Activated naive CD4-positive, alpha-beta T cell treated with anti-CD3 and anti-CD28 coated beads, Interleukin-2, amount 10 ng/mL, durations not matched to agents 7 days and 5 days (primary cell): ENCODE measurements at places on chromosomes 6 and 20.

- DNase-seq, result no peak
These were observed 86.9 kb downstream of the TCP11 start for GRCh38 chr6:35054106-35054742.

DNA sequence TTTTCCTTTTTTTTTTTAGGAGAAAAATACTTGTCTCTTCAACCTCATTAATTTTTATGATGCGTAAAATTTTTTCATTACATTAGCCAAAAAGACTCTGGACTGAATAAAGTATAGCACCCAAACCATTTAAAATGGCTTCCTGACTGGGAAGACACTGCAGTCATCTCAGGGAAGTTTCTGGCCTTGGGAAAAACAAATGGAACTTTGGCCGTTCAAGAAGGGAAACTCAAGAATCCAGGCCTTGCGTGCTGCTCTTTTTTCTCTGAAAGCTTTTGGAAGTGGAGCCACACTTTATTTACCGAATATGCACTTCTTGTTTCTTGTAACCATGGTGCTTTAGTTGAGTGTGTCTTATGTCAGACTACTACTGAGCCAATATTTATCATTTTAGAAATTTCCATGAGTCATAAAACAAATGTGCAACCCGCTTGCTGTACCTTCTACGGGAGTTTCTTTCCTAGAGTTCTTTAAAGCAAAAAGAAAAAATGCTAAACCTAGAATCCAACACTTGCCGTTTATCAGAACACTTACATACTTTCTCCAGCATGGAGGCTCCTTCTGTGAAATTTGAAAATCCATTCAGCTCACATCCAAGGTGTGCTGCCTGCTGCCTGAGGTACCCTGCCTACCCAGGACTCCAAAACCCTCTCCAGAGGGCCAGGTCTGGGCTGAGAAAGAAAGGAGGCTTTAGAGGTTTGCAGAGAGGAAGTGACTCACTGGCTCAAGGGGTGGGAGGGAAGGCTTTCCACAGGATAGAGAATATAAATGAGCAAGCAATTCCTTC, 11.5 kb upstream of the DSTN start:
- peak; percentile 30 for DNase-seq

DNA sequence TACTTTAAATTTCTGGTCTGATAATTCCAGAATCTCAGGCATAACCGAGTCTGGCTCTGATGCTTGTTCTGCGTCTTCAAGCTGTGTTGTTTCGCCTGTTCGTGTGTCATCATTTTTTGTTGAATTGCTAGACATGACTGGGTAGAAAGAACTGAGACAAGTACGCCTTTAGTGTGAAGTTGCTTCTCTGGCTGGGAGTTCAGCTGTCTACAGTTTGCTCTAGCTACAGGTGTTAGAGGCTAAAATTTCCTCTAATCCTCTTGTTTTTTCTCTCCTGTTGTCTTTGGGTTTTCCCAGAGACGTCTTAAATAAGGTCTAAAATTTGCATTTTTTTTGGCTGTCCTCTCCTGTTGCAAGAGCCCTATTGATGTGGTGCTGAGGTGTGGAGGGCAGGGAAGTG, 100.3 kb downstream of the FAM50B start:
- no peak for DNase-seq

- DNase-seq, result no peak
These were observed 17.1 kb upstream of the ULBP3 start for GRCh38 chr6:150086026-150086425.

DNA sequence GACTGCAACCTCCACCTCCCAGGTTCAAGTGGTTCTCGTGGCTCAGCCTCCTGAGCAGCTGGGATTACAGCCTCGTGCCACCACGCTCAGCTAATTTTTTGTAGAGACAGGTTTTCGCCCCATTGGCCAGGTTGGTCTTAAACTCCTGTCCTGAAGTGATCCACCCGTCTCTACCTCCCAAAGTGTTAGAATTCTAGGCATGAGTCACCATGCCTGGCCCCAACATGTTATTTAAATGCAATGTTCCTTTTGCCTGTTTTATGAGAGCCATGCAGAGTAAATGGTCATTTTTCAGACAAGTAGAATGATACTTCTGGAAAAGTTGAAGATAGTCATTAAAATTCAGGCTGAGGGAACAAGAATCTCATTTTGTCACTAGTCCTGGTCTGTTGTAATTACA, 43.8 kb upstream of the RPS6KA2 start:
- DNase-seq, result no peak

- no peak for DNase-seq
These were observed 52.6 kb upstream of the TMEM200A start for GRCh38 chr6:130313206-130313605.

DNA sequence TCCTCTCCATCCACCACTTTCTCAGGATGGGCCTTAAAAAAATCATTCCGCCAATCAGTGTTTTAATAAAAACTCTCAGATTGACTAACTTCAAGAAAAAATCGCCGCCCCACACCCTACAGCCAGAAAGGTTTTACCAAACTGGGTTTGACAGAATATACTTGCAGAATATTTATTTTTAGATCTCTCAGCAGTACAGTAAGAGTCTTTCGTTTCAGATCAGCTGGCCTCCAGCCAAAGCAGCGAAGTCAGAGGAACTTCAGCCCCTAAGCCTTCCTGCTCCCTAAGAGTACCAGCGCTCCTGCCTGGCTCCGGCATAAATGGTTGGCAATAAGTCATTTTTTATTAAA, 24.7 kb downstream of the TBC1D7 start:
- no peak for DNase-seq

- no peak for DNase-seq
These were observed 196.1 kb upstream of the RUNX2 start for GRCh38 chr6:45132059-45132458.

- DNase-seq, result no peak
These were observed 381.1 kb downstream of the TFAP2B start for GRCh38 chr6:51199733-51200260.

- DNase-seq, result no peak
These were observed 43.5 kb downstream of the AGPAT4 start for GRCh38 chr6:161230339-161230738.

DNA sequence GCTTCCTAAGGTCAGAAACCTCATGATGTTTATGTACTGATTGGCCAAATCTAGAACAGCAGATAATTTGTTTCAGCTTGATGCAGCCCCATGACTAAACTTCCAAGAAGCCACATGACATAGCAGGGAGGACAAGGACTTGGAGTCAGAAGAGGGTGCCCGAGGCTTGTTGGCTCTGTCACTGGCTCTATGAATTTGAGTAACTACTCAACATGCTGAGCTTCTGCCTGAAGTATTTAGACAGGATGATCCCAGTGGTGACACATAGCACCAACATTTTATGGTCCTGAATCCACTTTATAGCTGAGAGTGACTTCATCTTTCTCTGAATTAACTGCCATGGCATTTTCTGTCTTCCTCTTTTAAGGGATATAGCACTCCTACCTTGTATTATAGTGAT, 13.5 kb upstream of the TBX18 start:
- DNase-seq, result no peak

GRCh38 chr20:51400051-51400926, 142.2 kb downstream of the NFATC2 start:
- peak; percentile 81 for DNase-seq

DNA sequence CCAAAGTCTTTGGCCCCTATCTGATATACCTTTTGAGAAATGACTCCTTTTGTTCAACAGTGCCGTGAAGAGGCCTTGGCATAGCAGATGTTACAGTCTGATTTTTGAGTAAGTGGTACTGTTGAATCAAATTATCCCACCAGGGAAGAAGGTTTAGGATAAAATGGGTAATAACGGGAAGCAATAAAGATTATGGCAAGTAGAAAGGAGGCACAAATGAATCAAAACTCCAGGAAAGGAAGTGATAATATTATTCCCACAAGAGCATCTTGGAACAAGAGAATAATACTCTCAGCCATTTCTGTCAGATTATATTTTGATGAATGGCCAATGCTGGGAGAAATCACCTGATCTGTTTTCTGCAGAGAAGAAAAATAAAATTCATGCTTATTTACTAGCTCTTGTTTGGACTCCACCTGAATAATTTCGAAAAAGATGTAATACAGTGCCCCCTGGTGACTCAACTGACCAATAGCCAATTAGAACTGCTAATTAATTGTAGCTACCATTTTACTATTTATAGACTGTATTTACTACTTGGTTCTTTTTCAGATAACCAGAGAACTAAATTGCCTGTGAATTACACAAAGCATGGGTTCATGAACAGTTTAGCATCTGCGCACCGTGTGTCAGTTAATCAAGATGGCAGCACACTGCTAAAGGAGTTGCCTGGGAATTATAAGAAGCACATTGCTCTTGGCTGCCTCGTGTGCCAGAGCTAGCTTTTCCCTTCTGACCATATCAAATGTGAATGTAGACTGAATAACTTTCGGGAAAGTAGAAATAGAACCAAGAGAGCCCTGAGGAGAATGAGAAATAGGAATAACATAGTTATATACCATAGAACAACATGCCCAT, 78.5 kb upstream of the TRDN start:
- no peak for DNase-seq

DNA sequence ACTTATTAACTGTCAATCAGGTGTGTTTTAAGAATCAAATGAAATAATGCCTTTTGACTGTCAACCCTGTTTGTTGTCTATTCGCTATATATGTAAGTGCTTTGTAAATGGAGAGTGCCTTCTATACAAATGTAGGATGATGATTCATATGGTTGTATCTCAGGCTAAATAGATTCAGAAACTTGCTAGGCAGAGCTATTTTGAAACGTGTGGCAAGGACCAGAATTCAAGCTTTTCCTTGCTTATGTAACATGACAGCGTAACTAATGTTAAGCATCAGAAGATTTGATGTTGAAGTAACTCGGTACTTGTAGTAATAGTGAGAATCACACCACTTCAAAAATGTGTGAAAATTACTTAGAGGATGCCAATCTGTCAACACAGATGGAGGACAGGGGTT, 3.4 kb downstream of the OGFRL1 start:
- DNase-seq, result no peak

DNA sequence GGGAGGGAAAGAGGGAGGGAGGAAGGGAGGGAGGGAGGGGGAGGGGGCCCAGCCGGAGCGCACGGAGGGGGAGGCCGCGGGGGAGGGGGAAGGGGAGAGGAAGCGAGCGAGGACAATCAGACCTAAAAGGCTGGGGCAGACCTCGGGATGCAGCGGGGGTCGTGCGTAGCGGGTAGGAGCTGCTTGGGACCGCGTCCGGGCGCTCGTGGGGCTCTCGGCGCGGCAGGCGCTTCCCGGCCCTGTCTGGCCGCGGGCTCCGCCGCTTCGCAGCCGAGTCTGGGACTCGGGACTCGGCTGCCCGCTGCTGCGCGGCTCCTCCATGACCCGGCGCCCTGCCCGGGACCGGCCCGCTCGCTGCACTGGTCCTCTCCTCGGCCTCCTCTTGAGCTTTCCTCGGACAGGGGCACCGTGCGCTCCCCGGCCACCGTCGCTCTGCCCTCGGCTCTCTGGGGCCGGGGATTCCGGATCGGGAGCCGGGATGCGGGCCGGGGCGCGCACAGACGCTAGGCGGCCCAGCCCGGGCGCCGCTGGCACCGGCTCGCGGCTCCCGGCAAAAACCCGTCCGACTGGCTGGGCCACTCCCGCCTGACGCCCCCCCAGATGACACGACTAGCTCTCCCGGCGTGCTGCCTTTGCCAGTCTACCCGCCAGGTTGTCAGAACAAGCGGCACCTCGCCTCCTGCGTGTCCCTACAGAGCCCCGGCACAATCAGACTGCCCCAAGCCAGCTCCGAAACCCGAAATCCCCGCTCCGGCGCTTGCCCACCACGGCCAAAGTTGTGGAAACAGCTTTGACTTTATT, 2.2 kb downstream of the TFAP2A start:
- DNase-seq, result no peak

- no peak for DNase-seq
These were observed 3.5 kb upstream of the TGIF2 start for GRCh38 chr20:36569847-36570429.

DNA sequence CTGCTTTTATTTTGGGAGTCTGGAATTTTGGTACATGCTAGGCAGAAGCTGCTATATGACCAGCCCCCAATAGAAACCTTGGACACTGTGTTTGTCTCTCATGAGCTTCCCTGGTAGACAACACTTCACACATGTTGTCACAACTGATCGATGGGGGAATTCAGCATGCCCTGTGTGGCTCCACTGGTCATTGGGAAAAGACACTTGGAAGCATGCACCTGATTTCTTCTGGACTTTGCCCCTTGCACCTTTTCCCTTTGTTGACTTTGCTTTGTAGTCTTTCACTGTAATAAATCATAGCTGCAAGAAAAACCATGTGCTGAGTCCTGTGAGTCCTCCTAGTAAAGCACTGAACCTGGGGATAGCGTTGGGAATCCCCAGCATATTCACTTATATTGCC, 7.9 kb upstream of the WFDC10A start:
- no peak for DNase-seq

- DNase-seq, result no peak
These were observed 52.6 kb downstream of the ECT2L start for GRCh38 chr6:138848461-138848860.

DNA sequence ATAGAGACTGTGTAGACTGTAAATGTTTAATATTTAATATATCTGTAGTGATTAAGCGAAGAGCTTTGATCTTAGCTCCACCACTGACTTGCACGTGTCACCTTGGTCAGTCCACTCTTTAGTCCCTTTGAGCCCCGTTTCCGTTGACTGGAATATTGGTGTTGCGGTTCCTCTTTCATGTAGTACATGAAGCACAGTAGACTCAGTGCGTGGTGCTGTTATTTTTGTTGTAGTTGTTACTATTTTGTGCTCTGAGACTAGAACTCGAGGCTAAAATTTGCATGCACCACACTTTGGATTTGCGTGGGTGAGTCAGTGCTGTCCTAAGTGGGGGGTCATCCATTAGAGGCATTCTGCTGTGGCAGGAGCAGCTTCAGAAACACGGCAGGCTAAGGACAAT, 291.4 kb downstream of the QKI start:
- no peak for DNase-seq

DNA sequence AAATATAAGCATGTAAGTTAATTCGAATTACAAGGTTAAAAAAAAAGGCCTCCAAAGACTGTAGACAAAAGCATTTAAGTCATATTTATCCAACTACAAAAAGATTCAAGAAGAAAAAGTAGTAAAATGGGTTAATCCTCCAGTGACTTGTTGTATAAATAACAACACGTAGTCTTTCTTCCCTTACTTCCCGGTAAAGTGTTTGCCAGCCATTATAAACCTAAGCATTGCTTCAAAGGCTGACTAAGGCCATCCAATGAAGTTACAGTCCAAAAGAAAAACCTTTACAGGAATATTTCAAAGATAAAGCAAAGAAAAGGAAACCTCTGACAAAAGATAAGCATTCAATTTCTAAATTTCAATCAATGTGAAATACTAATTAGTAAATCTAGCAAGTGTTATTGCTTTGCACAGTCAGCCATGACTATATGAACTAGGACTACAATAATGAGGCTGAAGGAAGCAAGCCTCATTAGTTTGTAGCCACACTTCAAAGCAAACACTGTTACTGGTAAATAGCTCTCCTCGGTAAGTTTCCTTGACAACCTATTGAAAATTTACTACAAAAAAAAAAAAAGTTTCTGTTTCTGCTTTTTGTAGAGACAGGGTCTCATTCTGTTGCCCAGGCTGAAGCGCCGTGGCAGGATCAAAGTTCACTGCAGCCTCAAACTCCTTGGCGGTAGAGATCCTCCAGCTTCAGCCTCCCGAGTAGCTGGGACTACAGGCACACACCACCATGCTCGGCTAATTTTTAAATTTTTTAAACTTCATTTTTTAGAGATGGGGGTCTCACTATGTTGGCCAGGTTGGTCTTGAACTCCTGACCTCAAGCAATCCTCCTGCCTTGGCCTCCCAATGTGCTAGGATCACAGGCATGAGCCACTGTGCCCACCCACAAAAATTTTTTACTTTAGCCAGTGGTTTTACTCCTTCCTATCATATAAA, 46.0 kb downstream of the NUDT3 start:
- no peak for DNase-seq
